ENCODE measurements at places on chromosomes 16 and 17. TPM values are rescaled to one million over a fixed set of nuclear protein-coding genes. Genes with fewer than 3 reads are reported as not detected.

The SLFN12L gene
- not detected for total RNA-seq

The AIPL1 gene
- total RNA-seq: under 0.01 TPM

The DRC3 gene
- total RNA-seq: 1.6 TPM

The PTGES3L gene
- not detected for total RNA-seq

The GRAPL gene
- not detected for total RNA-seq

The ATP2C2 gene
- not detected for total RNA-seq

The MGAT5B gene
- total RNA-seq: 2.6 TPM

The EPOP gene
- 1.5 TPM for total RNA-seq

The USP43 gene
- total RNA-seq: 0.49 TPM

The UMOD gene
- not detected for total RNA-seq

The KRTAP16-1 gene
- total RNA-seq: not detected

The BAIAP3 gene
- total RNA-seq: 0.97 TPM

The RNFT1 gene
- 13.5 TPM for total RNA-seq

The CCT6B gene
- 3.0 TPM for total RNA-seq

The CARD14 gene
- total RNA-seq: not detected

The TLCD3B gene
- total RNA-seq: not detected

Data from hair follicle dermal papilla cell (primary cell).